ENCODE measurements at places on chromosomes 16 and 17. TPM values are rescaled to one million over a fixed set of nuclear protein-coding genes. Genes with fewer than 3 reads are reported as not detected.

CBX8 gene
- 5.5 TPM for polyA plus RNA-seq

PPP1R27 gene
- polyA plus RNA-seq = 0.13 TPM

RASD1 gene
- 53.8 TPM for polyA plus RNA-seq

NXN gene
- polyA plus RNA-seq = 30.5 TPM

AURKB gene
- polyA plus RNA-seq = 5.7 TPM

MT4 gene
- not detected for polyA plus RNA-seq

GLP2R gene
- polyA plus RNA-seq = 0.22 TPM

TBX6 gene
- 1.1 TPM for polyA plus RNA-seq

GAS2L2 gene
- polyA plus RNA-seq = 3.3 TPM

HSBP1 gene
- polyA plus RNA-seq = 50.5 TPM

TPSB2 gene
- polyA plus RNA-seq = 91.5 TPM

FZD2 gene
- 5.5 TPM for polyA plus RNA-seq

EME1 gene
- 0.55 TPM for polyA plus RNA-seq

CDH5 gene
- polyA plus RNA-seq = 29.9 TPM

MFAP4 gene
- polyA plus RNA-seq = 76.4 TPM

TMC7 gene
- 2.7 TPM for polyA plus RNA-seq

ICAM2 gene
- 77.7 TPM for polyA plus RNA-seq

NHERF1 gene
- polyA plus RNA-seq = 18.6 TPM

C16orf92 gene
- not detected for polyA plus RNA-seq

CD300E gene
- polyA plus RNA-seq = 81.6 TPM

PMFBP1 gene
- polyA plus RNA-seq = 0.62 TPM

ACBD4 gene
- 15.7 TPM for polyA plus RNA-seq

TPSG1 gene
- polyA plus RNA-seq = 0.03 TPM

GPR139 gene
- polyA plus RNA-seq = not detected

DCTN5 gene
- polyA plus RNA-seq = 30.4 TPM

HBA2 gene
- 126 TPM for polyA plus RNA-seq

TMEM106A gene
- 6.4 TPM for polyA plus RNA-seq

C16orf46 gene
- polyA plus RNA-seq = 1.9 TPM

CCDC102A gene
- 4.8 TPM for polyA plus RNA-seq

CBFB gene
- polyA plus RNA-seq = 23.3 TPM

BCO1 gene
- polyA plus RNA-seq = 0.06 TPM

CBFA2T3 gene
- polyA plus RNA-seq = 6.2 TPM

SPNS3 gene
- polyA plus RNA-seq = 0.62 TPM

RAB26 gene
- polyA plus RNA-seq = 1.0 TPM

HEATR9 gene
- polyA plus RNA-seq = not detected

TBC1D3K gene
- not detected for polyA plus RNA-seq

ZNF830 gene
- 7.8 TPM for polyA plus RNA-seq

MYH2 gene
- polyA plus RNA-seq = 0.02 TPM

ADAD2 gene
- 0.06 TPM for polyA plus RNA-seq

KRTAP4-4 gene
- polyA plus RNA-seq = not detected

EVPL gene
- polyA plus RNA-seq = 36.0 TPM

CETP gene
- polyA plus RNA-seq = 0.72 TPM

PIMREG gene
- 0.35 TPM for polyA plus RNA-seq

NOS2 gene
- 0.56 TPM for polyA plus RNA-seq

DECR2 gene
- 18.1 TPM for polyA plus RNA-seq

MYLK3 gene
- polyA plus RNA-seq = 0.48 TPM

TBC1D3 gene
- polyA plus RNA-seq = not detected

KRT15 gene
- 15.2 TPM for polyA plus RNA-seq

PRSS8 gene
- 83.2 TPM for polyA plus RNA-seq

TP53TG3 gene
- not detected for polyA plus RNA-seq

SMIM22 gene
- 114 TPM for polyA plus RNA-seq

EFCAB13 gene
- 1.7 TPM for polyA plus RNA-seq

CPNE7 gene
- polyA plus RNA-seq = 1.3 TPM

KRT40 gene
- 0.31 TPM for polyA plus RNA-seq

TBC1D3E gene
- not detected for polyA plus RNA-seq

KRT33A gene
- polyA plus RNA-seq = not detected

Data from lung (tissue), 17 donors.